T-helper 2 cell (primary cell): ENCODE measurements at places on chromosomes 1 and 21.

- DNase-seq: no peak
Measured at GRCh38 chr1:167423684-167424619, 94.4 kb downstream of the CD247 start.

DNA sequence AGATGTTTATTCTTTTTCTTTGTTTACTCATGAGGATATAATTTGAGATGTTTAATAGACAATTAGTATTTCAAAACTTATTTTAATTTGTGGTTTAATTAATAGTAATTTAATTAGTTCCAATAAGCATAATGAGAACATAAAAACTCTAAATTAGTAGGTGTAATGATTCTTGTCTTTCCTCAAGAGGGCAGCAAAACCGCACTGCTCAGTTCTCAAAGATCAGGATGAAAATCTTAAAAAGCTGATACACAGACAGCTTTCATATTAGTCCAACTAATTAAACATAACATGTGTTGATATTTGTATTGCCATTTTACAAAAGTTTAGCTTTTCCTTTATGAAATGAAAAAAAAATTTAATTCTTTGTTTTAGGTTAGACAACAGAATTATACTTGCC is 106.7 kb upstream of the C21orf91 start:
- DNase-seq: no peak

DNA sequence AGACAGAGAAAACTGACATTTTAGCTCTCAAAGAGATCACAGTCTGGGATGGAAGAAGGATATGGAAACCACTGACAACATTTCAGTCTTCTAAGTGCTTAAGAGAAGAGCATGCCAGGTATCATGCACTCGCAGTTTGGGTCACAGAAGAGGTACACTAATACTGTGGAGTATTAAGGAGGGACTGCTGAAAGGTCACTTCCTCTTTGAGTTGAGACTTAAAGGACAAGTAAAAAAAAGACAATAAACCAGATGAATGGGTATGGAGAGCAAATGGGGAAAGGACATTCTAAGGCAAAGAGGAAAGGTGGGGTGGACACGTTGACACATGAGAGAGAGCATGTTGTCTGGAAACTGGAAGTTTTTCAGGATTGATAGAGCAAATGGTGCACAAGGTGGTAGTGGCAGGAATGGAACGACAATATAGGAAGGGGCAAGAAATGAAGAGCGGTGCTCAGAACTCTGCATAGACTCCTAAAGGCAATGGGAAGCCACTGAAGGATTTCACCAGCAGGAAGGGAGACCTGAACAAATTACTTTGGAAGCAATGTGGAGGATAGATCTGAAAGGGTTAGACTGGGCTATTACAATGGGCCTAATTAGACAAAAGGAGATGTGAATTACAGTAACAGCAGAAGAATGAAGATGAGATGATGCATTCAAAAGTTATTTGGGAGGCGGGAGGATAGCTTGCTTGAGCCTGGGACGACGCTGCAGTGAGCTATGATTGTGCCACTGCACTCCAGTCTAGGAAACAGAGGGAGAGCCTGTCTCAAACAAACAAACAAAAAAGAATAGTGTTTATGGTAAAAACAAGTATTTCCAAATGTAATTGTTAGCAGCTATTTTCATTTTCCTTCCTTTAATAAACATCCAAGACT is 11.1 kb downstream of the DIPK1A start:
- DNase-seq: no peak

DNA sequence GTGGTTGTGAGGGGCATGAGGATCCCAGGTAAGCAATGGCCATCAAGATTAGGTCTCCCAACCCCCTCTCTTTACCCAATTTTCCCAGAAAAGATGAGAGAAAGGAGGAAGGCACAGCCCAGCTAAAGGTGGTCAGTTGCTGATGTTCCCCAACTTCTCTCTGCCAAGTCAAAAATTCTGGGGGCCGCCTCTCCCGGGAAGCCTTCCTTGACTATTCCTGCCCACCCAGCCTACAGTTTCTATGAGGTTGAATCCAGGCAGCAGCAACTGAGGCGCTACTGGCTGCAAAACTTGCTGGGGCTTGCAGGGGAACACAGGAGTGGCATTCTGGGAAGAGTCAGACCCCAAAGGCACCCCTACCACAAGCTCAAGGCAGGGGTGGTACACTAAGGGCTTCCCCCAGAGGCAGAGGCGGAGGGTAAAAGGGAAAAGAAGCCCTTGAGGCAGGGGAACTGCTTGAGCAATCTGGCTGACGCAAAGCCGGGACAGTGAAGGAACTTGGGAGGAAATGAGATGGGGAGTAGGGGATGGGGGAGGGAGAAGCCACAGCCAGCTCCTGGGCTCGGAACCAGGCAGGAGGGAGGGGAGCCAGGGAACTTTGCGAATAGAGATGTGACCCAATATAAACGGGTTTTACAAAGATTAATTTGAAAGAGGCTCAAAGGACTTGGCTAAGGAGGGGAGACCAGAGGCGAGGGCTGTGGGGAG is 31.2 kb downstream of the SDC3 start:
- DNase-seq: no peak

- no peak for DNase-seq
Measured at GRCh38 chr21:32335601-32336575, 37.2 kb downstream of the MRAP start.

- DNase-seq: peak; percentile 31
Measured at GRCh38 chr21:37675202-37675801, 241.0 kb downstream of the KCNJ6 start.

DNA sequence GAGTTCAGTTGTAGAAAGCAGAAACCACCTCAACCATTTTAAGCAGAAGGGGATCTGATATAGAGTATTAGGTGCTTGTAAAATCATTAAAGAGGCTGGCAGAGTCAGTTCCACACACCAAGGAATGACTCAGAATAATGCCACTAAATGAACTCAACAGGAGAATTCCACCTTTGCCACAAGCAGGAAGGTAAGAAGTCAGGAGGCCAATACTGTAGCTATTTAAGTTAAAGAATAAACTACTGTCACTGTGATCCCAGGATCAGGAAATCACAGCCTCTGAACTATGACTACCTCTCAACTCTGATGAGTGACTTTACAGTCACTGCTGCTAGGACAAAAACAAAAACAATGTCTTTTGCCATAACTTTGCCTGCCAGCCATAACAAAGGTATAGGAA is 52.5 kb upstream of the PRMT6 start:
- no peak for DNase-seq

GRCh38 chr1:21251773-21252471 is 38.3 kb downstream of the ECE1 start:
- DNase-seq: no peak

GRCh38 chr1:110585481-110585880 is 20.7 kb downstream of the KCNA2 start:
- no peak for DNase-seq

DNA sequence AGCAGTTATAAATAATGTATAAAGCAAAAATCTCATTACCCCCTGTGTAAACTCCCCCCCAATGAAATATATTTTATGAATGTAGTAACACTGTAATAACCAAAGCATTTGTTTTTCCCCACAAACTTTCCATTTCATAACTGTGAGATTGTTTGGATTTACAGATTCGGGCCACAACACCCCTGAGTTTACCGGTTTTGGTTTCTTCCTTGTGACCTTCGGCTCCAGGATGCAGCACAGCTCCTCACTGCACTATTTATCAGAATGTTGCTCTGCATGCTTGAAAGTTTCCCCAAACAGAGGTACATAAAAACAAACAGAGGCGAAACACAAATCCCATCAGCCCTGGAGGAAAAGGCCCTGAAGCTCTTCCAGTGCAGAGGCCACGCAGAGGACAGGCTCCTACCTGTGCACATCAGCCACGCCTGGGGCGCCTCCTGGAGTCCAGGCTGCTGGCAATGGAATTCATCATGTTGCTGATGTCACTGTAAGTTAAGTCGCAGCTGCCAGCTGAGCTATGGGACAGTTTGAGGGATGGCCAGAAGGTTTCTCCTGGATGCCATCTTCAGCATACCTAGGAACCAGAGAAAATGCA is 122.0 kb downstream of the LMO4 start:
- peak; percentile 9 for DNase-seq
